ENCODE measurements at places on chromosomes 6 and 20.

DNA sequence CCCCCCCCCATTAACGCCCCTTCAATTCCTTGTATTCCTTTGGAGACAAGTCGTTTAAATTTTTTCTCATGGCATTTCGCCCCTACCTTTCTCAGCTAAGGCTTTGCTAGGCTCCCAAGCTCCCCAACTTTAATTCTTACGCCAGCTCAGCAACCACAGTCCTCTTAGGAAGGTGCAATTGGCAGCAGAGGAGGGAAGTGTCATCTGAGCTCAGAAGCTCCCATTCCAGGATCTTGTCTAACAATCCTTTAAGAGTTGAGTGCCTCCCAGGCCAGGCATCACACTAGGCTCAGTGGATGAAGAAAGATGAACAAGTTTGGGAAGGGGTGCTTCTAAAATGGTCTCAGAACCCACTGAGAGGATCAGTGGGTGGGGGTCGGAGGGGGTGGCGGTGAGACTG is 131.2 kb upstream of the AKAP12 start:
- DNase-seq, result no peak

GRCh38 chr6:131255434-131255833 is 120.2 kb downstream of the AKAP7 start:
- DNase-seq, result no peak

DNA sequence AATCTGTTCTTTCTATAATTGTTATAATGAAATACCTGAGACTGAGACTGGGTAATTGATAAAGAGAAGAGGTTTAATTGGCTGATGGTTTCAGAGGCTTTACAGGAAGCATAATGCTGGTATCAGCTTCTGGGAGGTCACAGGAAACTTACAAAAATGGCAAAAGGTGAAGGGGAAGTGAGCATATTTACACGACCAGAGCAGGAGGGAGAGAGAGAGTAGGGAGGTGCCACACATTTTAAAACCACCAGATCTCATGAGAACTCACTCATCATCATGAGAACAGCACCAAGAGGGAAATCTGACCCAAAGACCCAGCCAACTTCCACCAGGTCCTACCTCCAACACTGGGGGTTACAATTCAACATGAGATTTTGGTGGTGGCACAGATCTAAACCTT is 2.6 kb upstream of the SIRPB1 start:
- no peak for DNase-seq

DNA sequence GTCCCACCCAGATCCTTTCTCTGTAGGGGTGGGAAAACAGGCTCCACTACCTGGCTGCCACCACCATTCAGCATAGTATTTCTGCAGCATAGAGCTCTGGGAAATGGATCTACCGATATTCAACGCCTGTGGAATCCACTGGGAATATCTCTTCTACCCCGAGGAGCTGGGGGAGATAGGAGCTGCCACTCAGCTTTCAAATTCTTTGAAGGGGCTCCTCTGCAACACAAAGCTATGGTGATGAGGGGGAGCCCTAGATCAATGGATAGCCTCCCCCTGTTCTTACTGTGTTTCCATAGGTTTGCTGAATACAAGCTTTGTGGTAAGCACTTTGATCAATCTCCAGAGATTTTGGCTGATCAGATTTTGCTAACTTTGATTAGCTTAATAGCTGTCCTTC is 12.9 kb downstream of the FAM50B start:
- DNase-seq, result no peak

GRCh38 chr20:20411402-20411801 is 43.5 kb downstream of the INSM1 start:
- no peak for DNase-seq

DNA sequence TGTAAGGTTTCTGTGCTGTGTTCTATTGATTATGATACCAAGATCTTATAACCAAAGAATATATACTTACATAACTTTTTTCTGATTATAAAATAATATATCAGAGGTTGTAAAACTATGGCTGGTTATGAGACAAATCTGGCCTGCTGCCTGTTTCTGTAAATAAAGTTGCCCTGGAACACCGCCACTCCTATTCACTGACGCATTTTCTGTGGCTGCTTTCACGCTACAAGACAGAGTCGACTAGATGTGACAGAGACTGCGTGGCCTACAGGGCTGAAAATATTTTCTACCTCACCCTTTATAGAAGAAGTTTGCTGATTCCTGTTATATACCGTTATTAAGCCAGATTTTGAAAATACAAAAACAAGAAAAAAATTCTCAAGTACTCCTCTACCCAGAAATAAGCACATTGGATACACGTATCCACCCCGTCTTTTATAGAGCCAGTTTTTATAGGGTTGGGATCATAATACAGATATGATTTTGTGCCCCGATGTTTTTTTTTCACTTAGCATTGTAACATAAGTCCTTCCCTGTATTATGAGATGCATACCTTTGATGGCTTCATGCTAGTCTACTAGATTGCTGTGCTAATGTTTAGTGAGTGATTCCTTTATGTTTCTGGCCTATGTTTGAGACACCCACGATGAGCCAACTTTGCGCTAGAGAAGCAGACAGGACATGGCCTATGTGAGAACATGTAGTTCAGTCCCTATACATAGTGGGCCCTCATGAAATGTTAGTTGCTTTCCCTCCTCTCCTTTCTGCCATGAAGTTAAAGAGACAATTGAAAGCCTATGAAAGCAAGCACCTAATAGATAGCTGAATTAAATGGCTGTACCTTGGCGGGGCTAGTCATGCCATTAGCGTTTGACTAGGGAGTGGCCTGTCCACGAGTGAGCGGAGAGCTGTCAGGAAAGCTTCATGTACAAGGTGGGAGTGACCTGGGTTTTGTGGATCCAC is 98.1 kb upstream of the KCNK16 start:
- no peak for DNase-seq

GRCh38 chr6:85261271-85261670 is 188.6 kb upstream of the NT5E start:
- DNase-seq, result peak; percentile 90

- no peak for DNase-seq
Observed at GRCh38 chr6:150032598-150032997, 7.3 kb upstream of the RAET1L start.

DNA sequence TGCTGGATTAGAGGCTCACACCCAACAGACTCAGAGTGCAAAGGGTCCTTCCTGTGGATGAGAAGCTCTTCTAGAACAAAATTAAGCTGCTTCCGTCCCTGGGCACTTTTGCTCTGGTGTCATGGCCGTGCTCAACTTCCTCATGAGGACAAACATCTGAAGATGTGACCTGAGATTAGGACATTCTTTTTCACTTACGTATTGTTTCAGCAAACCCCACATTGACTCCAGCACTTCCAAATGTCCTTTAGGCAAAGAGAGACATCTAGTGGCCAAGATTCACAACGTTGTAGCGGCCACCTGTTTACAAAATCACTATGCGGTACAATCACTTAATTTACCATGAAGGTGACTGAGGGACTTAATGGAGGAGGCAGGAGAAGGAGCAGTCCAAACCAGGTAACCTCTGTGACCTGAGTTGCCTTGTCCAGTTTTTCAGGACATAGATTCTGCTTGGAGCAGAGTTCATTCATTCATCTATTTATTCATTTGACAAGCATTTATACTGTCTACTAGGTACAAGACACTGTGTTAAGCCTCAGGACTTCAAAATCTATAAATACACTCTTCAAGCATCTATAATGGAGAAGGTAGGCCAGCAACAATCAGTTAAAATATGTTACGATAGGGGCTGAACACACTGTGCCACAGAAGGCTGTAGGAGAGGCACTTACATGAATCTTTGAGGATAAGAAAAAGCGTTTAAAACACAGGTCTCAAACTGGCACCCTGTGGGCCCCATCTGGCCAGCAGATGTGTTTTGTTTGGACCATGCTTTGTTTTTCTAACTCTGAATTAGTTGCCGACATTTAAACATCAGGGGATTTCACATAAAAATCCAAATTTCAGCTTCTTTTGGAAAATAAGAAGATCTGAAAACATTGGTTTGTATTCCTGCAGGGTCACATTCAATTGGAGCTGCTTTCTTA is 5.6 kb upstream of the ADGRF1 start:
- peak; percentile 57 for DNase-seq

- no peak for DNase-seq
Observed at GRCh38 chr6:29559524-29560287, at the start of gene UBD. UBD (minus strand) TSS chr6:29559732; CDS start chr6:29559701, 31 bp downstream.

- DNase-seq, result no peak
Observed at GRCh38 chr6:53869964-53870363, 75.2 kb downstream of the LRRC1 start.

- no peak for DNase-seq
Observed at GRCh38 chr20:50895111-50895830, 36.0 kb downstream of the ADNP start.

DNA sequence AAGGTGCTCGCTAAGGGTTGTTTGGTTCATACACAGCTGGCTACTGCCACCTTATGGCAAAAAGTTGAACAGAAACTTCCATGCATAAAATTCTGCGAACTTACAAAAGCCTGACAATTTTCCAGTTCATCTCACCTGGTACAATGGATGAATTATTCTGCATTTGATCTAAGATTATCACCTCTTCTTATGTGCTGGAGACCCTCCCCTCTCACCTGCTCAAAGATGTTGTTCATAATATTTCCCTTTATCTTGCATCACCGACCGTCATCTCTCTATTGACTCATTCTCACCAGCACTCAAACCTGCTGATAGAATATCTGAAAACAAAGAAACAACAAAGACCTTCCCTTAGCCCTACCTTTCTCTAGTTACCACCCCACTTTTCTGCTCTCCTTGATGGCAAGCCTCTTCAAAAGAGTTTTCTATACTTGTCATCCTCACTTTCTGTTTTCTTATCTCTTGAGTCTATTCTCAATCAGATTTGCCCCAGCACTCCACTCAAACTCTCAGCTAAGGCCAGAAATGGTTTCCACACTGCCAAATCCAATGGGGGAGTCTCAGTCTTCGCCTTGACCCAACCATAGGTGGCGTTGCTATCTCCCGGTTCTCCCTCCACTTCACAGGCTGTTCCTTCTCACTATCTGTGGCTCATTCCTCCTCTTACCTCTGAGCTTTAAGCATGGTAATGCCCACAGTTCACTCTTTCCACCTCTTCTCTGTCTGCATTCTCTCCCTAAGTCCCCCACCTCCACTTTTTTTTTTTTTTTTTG is 25.8 kb downstream of the SNRNP48 start:
- peak; percentile 44 for DNase-seq

GRCh38 chr6:163454425-163454824 is 39.9 kb downstream of the QKI start:
- no peak for DNase-seq

- no peak for DNase-seq
Observed at GRCh38 chr6:138454981-138455706, 44.1 kb downstream of the NHSL1 start.

DNA sequence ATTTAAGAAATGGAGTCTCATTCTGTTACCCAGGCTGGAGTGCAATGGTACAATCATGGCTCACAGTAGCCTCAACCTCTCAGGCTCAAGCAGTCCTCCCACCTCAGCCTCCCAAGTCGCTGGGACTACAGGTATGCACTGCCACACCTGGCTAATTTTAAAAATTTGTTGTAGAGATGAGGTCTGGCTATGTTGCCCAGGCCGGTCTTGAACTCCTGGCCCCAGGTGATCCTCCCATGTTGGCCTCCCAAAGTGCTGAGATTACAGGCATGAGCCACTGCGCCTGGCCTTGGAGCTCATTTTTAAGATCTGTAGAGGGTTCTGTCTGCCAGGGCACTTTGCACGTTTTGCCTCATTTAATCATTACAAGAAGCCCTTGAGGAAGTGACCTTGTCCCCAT is 17.5 kb downstream of the ZC3H12D start:
- DNase-seq, result no peak

DNA sequence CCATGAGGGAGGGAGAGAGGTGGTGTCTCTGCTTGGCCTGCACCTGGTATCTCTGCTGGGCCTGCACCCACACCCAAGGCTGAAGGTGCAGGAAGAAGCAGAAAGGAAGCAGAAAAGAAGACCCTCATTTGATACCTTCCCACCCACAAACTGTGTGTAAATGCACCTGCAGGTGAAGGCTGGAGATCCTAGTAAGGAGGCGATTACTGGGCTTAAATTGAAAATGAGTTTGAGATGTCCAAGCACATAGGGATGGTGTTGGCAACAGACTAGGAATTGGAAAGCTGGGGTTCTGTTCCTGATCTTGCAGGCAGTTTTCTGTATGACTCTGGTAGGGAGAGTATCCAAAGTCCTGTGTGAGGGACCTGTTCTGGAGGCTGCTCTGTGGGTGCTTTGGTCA is 74.7 kb downstream of the LYRM2 start:
- DNase-seq, result no peak

- DNase-seq, result no peak
Observed at GRCh38 chr20:43913291-43914025, 1.2 kb upstream of the TOX2 start.

- DNase-seq, result no peak
Observed at GRCh38 chr6:114216789-114217467, 125.9 kb downstream of the HS3ST5 start.

DNA sequence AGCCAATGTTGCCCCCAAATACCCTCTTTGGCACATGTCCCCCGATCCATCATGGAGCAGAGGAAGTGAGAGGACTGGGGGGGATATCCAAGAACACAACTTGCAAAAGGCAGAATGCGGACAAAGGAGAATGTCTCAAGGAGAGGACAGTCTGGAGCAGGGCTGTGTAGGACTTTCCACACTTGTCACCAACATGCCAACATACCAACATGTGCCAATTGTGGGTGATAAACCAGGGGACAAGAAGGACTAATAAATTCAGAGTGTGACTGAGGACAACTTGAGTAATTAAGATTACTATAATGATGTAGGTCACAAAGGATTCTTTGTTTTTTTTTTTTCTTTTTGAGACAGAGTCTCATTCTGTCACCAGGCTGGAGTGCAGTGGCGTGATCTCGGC is 8.8 kb downstream of the SLC26A8 start:
- DNase-seq, result no peak

- DNase-seq, result no peak
Observed at GRCh38 chr6:140806431-140806830, 1326.3 kb upstream of the GJE1 start.

DNA sequence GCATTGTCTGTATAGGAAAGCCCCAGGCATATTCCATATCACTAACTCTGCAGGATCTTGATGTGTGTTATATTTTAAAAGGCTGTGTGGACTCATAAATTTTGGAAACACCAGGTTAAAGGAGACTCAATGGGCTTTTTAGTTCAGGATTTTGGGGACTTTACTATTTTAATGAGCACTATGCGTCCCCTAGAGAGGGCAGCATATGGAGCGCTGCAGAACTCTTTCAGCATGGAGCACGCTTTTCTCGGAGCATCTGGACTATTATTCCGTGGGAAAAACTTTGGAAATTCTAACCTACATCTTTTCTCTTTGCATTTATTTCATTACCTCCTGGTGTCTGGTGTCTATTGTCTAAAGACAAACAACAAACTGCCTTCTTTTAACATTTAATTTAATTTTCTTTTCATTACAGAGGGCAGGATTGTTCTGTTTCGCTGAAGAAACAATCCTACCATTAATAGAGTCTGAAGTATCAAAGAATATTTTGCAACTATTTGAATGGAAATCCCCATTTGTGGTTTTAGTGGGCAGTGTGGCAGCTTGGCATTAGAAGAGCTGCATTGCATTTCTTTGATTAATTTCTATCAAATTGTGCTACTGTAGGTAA is 399.9 kb upstream of the HSF2 start:
- DNase-seq, result no peak

GRCh38 chr6:129921169-129921817 is 60.2 kb upstream of the TMEM244 start:
- no peak for DNase-seq

- no peak for DNase-seq
Observed at GRCh38 chr20:20461551-20461950, 93.6 kb downstream of the INSM1 start.

All from fibroblast of the conjunctiva (primary cell).